Fibroblast of pulmonary artery (primary cell): ENCODE measurements at places on chromosomes 7 and 10.
A peak's percentile ranks its signal among the peaks of the same experiment; 100 is the strongest.

- peak; percentile 88 for DNase-seq
Measured at GRCh38 chr10:119246862-119247549, 39.6 kb downstream of the GRK5 start.

DNA sequence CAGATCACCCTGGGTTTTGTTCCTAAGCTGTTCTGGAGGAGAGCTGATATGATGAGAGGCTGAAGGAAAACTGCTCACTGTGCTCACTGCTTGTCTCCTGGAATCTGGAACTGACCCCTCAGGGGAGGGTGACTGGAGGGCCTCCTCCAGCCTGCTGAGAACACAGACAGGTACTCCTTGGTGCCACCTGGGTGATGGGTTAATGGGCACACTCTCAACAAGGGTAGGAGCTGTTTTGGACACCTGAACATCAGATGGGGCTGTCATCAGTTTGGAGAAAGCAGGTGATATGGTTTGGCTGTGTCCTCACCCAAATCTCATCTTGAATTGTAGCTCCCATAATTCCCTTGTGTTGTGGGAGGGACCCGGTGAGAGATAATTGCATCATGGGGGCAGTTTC lies 58.1 kb upstream of the SORCS3 start:
- DNase-seq, result no peak

DNA sequence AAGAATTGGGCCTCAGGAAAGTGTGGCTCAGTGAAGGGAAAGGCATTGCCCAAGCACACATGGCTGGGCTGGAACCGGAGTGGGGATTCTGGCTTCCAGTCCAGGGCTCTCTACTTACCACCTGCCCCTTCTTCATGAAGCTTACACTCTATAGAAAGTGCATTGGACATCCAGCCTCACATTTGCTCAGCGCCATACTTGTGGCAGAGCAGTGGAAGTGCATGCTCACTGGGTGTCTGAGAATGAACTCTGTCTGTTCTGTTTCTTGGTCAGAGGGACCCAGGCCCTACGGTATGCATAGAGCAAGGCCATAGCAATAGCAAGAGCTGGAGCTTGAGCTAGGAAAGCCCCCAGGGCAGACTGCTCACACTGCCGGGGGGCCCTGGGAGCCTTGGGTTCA lies 1253.5 kb downstream of the TYW1 start:
- DNase-seq, result no peak

- no peak for DNase-seq
Measured at GRCh38 chr7:116045532-116045931, 15.0 kb upstream of the TFEC start.

- DNase-seq, result no peak
Measured at GRCh38 chr10:43394868-43395267, 14.1 kb downstream of the HNRNPF start.
